Stimulated activated CD8-positive, alpha-beta memory T cell treated with anti-CD3 and anti-CD28 coated beads, Interleukin-4, amount 100 ng/mL, for 1 hour (primary cell): ENCODE measurements at places on chromosomes 7 and 10.

- DNase-seq, result no peak
Observed at GRCh38 chr7:159036916-159037605, 107.6 kb downstream of the VIPR2 start.

GRCh38 chr10:62681211-62681940 is 123.1 kb upstream of the ADO start:
- peak; percentile 41 for DNase-seq

- DNase-seq, result no peak
Observed at GRCh38 chr7:28573059-28573553, 160.8 kb downstream of the CREB5 start.

DNA sequence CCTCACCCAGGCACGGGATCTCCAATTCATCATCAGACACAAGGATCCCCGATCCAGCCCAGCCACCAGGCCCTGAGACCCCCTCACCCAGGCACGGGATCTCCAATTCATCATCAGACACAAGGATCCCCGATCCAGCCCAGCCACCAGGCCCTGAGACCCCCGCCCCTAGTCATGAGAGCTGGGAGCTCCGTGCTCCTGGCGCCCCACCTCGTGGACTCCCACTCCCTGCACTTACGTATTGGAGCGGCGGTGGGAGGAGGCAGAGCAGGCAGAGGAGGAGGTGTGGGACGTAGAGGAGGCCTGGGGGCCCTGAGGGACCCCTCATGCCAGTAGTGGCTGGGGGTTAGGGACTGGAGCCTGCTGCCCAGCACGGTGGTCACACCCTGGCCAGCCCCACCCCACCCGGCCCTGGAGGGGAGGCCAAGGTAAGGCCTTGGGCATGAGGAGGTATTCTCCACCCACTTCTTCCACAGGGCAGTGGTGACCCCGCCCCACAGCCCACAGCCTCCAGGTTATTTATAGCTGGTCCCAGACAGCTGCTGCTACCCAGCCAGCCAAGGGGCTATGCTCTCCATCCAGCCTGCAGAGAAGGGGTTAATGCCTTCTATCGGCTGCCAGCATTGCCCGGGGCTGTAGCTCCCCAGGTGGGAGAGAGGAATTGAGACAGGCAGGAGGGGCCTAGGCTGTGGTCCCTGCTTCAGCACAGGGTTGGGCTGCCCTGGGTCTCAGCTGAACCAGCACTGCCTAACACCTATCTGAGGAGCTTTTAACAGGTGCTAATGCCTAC is 17.6 kb upstream of the CRHR2 start:
- DNase-seq, result no peak

DNA sequence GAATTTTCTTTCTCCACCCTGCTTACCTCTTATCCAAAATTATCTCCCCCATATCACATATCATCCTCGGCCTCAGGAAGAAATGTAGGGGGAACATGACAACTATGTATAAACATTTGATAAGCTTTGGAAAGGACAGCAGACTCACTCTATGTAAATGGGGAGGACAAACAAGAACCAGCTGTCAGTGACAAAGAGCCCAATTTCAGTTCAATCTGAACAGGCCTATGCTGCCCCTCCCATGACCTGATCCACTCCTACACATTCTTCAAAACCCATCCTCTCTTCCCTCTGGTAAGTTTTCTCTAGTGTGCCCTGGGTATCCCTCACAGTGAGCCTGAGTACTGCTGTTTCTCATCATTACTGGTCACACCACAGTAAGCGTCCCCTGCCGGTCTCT is 20.8 kb downstream of the FZD9 start:
- DNase-seq, result no peak

- DNase-seq, result no peak
Observed at GRCh38 chr7:99021941-99022560, 121.9 kb downstream of the SMURF1 start.

GRCh38 chr10:89029785-89030437 is 39.3 kb downstream of the FAS start:
- DNase-seq, result peak; percentile 23

DNA sequence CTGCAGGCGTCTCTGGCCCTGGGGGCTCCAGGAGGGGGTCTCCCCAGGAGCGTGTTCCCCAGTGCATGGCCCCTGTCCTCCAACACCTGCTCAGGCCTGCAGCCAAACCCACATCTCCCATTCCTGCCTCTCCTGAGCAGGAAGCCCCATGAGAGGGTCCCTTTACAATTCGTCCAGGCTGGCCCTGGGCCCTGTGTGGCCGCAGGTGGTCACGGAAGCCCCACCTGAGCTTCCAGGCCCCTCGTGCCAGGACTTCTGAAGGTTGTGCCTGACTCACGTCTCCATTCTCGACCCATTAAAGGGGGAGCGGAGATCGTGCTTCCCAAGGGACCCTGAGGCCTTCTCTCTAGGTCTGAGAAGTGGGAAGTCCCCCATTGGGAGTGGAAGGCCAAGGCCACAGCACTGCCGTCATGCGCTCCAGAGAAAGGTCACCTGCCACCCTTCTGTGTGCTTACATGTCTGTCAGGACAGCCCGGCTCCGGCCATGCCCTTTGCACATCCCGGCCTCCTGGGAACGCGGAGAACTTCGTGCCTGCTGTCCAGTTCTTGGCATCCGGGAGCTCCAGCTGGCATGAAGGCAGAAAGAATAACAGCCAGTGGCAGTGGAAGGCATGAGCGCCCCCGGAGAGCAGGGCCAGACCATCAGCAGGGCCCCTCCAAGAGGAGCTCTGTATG is 382.3 kb downstream of the DNAJB6 start:
- DNase-seq, result no peak

- no peak for DNase-seq
Observed at GRCh38 chr10:102261842-102262241, 16.5 kb downstream of the GBF1 start.

GRCh38 chr7:76294344-76295024 is 8.0 kb upstream of the HSPB1 start:
- no peak for DNase-seq

DNA sequence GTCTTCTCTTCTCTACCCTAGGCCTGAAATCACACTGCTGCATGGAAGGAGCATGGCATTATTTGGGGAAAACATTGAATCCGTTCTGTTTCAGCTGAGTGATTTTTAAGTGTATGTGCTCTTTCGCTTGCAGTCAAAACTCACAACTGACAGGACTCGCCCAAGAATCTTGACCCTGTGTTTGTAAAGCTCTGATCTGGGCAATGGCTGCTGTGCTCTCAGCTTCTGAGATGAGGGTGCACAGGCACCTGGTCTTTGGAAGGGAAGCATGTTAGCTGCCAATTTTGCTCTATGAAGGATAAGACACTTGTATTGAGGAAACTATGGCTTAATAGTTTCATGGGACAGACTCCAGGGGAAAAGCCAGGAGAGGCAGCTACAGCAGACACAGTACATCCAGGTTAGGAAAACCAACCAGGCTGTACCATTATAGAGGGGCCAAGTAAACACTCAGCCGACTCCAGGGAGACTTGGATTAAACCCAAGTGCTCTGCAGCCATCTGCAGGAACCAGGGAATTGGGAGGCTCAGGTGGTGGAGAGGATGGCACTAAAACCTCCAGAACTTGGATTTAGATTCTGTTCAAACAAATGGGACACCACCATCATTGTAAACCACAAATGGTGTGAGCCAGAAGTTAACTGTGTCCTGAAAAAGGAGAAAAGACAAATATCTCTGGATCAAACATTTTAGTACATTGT is 43.3 kb downstream of the LYZL1 start:
- DNase-seq, result no peak

DNA sequence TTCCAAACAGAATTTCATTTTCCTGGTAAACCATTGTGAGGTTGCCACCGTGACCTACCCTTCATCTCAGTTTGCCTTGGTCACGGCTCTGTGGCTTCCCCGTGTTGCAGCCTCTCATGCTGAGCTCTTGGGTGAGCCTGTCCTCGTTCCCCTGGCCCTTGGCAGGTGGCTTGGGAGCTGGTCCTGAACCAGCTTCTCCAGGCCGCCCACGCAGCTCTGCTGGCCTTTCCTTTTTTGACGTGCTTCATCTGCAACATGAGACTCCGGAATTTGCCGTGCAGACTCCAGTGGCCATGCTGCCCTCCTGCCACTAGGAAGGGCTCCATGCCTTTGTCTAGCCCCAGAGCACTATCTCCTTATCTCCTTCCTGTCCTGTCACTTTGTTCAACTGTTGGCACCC is 93.0 kb upstream of the NPS start:
- DNase-seq, result no peak

DNA sequence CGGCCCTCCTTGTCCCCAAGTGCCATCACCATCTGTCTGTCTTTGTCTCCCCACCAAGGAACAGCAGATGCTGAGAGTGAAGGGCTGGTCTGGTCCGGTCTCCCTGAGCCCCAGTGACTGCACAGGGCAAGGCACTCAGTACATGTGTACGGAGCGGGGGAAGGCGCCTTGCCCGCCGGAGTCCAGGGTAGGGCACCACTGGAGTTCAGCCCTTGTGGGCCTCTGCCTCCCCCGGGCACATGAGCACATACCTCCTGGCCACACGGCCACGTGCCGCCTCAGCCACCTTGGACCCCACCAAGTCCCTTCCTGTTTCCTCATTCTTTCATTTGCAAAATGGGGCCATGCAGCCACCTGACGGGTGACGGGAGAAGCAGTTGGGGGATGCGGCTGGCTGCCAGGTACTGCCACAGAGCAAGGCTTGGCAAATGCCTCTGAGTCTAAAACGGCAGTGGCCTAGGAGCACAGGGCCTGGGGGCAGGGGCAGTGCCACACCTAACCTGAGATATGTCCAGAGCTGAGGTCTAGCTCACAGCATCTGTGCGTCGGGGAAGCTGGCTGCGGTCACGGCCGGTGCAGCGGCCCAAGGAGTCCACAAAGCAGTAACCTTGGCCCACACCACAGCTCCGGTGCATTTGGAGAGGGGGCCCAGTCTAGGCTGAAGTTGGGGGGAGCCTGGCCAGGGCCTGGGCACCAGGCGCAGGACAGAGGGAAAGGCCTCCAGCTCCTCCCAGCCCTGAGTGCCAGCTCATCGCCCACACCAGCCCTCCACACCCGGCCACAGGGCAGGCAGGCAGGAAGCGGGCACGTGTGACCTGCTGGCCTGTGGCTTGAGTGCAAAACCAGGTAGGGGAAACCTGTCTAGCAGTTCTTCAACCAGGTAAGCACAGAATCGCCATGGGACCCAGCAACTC is 5.2 kb downstream of the ADAP1 start:
- no peak for DNase-seq

GRCh38 chr10:80739963-80740715 is 202.4 kb downstream of the SH2D4B start:
- DNase-seq, result no peak

DNA sequence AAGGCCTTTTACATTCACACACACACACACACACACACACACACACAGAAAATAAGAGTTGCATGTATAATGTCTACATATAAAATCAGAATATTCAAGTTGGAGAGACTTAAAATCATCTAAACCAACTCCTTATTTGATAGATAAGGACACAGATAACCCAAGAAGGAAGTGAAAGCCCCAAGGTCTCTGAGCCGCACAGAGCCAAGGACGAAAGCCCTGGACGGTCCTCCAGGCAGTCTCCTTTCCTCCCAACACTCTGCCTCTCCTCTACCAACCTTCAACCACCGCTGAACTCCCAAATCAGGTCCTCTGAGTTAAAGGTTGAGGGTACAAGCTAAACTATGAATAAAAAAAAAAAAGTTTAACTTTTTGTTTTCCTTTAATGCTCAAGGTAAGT is 28.2 kb downstream of the UBE2H start:
- DNase-seq, result no peak

- no peak for DNase-seq
Observed at GRCh38 chr7:16034353-16034752, 347.9 kb upstream of the MEOX2 start.

- no peak for DNase-seq
Observed at GRCh38 chr7:20330928-20331909, 519 bp downstream of the ITGB8 start.

GRCh38 chr10:29627201-29628132 is 7.3 kb downstream of the SVIL start:
- DNase-seq, result no peak

- no peak for DNase-seq
Observed at GRCh38 chr10:23980094-23980493, 228.8 kb upstream of the KIAA1217 start.

DNA sequence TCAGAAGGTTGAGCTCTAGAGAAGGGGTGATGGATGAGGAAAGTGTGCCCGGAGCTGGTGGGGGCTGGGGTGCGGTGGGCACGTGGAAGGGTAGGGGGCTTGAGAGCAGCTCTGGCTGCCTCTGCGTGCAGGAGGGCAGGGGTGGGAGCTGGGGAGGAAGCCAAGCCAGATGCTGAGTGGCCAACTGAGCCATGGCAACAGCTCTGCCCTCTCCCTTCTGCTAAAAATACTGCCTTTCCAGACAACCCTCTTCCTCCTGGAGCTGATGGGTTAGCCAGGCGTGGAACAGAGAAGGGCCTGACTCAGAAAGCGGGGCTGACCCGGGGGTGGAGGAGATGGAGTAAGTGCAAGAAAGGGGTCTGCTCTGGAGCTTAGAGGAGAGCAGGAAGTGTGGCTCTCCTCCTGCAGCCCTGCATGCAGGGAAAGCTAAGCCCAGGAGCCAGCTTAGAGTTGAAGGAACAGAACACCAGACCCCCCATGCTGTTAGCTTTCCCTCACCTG is 114.6 kb upstream of the AGK start:
- no peak for DNase-seq

- no peak for DNase-seq
Observed at GRCh38 chr7:47932016-47932415, 16.2 kb downstream of the PKD1L1 start.

DNA sequence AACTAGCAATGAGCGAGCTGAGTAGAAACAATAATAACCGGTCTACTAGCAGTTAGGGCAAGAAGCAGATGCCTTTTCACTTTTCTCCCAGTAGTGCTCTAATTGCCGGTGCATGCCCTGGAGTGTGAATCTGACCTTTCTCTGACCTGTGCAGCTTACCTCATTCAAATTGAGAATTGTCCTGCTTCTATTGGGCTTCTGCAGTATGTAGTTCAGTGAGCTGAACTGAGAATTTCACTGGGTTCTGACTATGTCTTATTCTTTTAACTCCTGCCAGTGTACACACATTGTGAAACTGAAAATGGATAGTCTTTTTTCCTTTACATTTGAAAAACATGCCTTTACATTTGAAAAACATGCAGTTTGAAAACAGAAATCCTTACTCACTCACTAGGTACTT is 157.9 kb upstream of the GRM3 start:
- DNase-seq, result no peak

DNA sequence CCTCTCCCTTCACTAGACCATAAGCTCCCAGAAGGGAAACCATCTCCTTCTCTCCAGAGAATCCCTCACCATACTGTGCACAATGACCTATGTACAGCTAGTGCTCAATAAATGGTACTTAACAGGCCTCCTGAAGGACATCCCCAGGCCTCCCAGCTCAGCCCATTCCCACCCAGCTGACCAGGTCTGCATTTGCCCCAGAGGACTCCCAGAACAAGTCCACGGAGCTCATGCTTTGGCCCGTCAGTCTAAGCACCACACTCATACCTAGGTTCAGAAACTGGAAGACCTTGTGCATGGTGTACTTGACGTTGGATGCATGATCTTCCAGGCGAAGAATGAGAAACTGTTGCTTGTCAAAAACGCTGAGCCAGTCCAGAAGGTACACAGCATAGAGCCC is 81.3 kb downstream of the CHST15 start:
- DNase-seq, result no peak
